ENCODE measurements at places on chromosomes 1 and 21.

DNA sequence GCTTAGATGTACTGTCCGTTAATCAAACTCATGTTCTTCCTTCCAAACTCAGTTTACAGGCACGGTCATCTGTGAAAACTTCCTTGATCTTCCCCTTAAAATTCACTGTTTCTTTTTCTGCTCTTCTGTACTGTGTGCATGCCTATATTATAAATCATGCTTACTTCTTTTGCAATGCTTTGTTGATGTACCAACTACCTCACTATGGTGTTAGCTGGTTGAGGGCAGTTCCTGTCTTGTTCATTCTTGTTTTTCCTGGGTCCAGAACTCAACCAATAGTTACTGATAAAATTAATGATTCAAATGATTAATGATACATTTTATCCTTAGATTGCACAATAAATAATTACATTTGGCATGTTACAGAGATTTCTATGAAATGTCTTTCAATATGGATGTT lies 163.8 kb downstream of the CHRM3 start:
- no peak for DNase-seq

- no peak for DNase-seq
These were observed 10.0 kb downstream of the GBP5 start for GRCh38 chr1:89262643-89263042.

- no peak for DNase-seq
These were observed 606.0 kb downstream of the SMYD3 start for GRCh38 chr1:245901037-245901436.

- peak; percentile 21 for DNase-seq
These were observed 650 bp downstream of the PCNX2 start for GRCh38 chr1:233294913-233295236.

- no peak for DNase-seq
These were observed 18.7 kb upstream of the ST3GAL3 start for GRCh38 chr1:43688594-43689000.

GRCh38 chr1:55582084-55582483 lies 366.9 kb upstream of the USP24 start:
- no peak for DNase-seq

GRCh38 chr1:224433041-224433691 lies 1.4 kb downstream of the WDR26 start:
- no peak for DNase-seq

- no peak for DNase-seq
These were observed 500.4 kb downstream of the PTPRU start for GRCh38 chr1:29736582-29737188.

DNA sequence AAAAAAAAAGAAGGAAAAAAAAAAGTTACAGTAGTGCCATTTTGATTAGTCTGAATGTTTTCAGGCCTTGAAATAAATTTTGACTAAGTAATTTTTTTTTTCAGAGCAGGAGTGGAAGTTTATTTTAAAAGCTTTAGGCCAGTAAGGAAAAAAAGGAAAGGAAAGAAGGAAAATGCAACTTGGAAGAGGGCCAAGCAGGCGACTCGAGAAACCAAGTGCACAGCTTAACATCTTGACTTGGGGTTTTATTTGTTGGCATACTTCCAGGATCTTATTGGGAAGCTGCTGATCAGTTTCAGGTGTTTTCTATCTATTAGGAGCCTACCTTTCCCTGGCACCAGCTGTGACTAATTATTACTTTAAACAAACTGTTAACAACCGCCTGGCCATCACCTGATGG lies 41.7 kb downstream of the ATF3 start:
- no peak for DNase-seq

DNA sequence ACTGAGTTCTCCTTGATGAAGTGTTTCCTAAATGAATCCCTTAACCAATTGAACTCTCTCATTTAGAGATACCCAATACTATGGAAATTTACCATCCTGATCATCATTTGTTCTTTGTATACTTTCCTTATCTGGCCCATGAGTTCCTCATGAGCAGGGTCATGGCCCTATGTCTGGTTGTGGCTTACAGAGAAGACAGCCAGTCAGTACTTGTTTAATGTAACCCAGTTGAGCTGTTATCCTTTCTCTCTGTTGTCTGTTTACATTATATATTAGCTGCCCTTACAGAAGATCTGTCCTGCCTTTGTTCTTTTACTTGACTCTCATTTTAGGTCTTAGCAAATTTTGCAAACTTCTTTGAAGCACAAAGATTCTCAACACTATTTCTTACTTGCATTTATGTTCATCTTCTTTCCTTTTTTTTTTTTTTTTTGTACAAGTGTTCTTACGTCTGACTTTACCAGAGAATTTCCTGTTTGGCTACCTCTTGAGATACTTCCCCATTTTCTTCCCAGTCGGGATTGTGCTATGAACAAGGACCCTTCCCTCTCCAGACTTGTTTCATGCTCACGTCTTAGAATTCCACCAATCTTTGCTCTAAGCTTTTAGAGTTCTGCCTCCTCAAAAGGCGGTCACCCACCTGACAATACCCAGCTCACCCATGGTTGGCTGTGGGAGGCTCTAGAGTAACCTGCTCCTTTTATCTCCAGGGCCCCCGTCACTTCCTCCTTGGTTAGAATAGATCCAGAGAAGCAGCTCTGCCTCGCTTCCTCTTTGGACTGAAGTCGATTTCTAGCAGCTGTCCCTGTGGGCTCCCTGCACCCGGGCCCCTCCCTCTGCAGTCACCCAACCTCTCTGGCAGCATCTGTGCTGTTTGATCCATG lies 53.6 kb upstream of the RUNX1 start:
- DNase-seq = no peak

DNA sequence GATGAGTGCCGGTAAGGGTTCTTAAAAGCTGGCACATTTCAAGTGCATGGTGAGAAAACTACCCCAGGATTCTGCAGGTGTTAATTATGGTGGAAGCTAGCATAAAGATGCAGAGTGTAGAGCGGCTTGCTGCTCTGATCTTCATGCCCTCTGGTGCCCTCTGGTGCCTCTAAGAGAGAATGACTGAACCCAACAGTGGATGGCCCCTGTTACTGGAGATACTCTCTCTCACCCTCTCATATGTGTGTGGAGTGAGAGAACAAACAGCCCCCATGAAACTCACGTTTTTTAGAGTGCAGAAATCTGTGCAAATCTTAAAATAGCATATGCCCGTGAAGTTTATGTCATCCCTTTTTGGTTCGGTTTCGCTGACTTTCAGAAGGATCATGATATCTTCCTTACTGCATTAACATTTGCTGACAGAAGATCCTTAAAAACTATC lies 90.0 kb downstream of the GRIK1 start:
- DNase-seq = peak; percentile 13

DNA sequence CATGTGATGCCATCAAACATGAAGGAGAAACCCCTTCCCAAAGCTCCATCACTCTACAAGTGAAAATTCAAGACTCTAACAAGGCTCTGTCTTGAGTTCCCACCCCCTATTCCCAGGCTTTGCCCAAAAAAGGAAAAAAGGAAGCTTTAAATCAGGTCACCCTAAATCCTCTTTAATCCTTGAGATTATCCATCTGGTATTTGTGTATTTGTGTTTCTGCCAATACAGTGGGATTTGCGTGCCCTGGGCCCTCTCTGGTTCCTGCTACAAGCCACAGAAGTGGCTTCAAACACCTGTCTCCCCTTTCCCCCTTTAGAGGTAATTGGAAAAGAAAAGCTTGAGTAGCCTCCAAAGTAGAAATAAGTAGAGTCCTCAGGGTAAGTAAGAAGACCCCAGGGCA lies 120.4 kb downstream of the EDEM3 start:
- no peak for DNase-seq

- peak; percentile 76 for DNase-seq
These were observed 674 bp upstream of the HES5 start for GRCh38 chr1:2530513-2531361.

DNA sequence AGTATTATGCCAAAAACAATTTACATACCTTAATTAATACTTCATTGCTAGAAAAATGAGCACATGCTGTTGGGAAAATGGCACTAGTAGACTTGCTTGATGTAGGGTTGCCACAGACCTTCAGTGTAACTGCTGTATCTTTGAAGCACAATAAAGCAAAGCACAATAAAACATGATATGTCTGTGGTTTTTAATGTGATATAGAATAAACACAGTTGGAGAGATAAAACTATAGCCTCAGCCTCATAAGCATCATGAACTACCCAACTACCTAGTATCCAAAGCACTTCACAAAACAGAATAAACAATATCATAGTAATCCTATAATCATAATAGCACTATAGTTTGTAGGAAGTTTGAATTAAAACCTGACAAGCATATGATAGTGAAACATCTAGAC lies 143.5 kb downstream of the SYT14 start:
- DNase-seq = no peak

DNA sequence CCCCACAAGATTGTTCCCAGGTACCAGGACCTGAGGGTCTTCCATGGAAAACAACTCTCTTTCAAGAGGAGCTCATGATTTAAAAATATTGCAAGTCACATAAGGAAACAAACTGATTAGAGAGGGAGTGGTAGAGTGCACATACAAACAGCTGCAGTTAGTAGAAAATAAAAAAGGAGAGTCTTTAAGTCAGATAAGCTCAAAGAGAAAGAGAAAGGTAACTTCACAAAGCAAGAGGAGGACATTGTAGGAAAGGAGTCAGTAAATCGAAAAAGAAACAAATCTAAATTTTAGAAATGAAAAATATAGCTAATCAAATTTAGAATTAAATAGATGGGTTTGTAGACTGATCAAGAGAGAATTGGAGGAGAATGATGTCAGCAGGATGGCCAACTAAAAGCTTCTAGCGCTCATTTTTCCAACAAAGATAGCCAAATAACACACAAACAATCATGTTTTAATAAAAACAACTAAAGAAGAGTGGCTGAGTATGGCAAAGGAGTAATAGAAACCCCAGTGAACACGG lies 86.1 kb upstream of the CD53 start:
- no peak for DNase-seq

GRCh38 chr1:196401452-196401833 lies 206.8 kb downstream of the KCNT2 start:
- DNase-seq = no peak

- no peak for DNase-seq
These were observed 629.1 kb downstream of the SMYD3 start for GRCh38 chr1:245877976-245878375.

- no peak for DNase-seq
These were observed 395.0 kb downstream of the PTPRU start for GRCh38 chr1:29631361-29631760.
